Pons (tissue), 1 donor: ENCODE measurements at places on chromosomes 5 and 9.

- no peak for DNase-seq
Measured at GRCh38 chr5:96220610-96221390, 212.2 kb downstream of the PCSK1 start.

DNA sequence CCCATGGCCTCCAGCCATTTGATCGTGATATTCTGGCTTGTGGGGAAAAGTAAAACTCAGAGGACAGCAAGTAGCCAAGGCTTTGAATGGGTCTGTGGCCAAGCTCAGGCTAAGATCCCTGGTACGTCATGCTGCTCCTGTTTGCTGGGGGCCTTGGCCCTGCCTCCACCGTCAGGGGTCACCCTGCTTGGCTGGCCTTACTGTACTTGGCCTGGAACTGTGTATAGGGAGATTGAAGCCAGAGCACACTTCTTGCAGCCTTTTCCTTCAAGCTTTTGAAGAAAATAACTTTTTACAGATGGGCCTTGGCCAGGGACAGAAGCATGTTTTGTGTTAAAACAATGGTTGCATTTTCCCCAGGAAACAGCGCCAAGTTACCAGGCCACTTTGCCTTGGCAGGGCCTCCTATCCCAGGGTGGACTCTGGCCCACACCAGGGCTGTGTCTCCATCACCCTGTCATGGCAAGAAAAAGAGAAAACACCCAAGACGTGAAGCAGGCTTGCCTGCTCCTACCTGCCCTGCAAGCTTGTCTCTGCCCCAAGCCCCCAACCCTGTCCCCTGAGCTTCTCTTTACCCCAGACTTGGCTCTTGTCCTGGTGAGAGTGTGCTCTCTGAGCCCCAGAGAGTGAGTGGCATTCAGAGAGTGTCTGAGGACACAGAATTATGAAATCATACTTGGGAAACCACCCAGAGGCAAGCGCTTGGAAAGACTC, 286.9 kb downstream of the GADD45G start:
- peak; percentile 80 for DNase-seq

GRCh38 chr9:100473276-100474081, 530 bp downstream of the TMEFF1 start:
- DNase-seq = no peak

- DNase-seq = no peak
Measured at GRCh38 chr5:137560420-137560819, 61.3 kb upstream of the SPOCK1 start.

GRCh38 chr5:73485715-73486114, 12.5 kb upstream of the BTF3 start:
- DNase-seq = no peak

DNA sequence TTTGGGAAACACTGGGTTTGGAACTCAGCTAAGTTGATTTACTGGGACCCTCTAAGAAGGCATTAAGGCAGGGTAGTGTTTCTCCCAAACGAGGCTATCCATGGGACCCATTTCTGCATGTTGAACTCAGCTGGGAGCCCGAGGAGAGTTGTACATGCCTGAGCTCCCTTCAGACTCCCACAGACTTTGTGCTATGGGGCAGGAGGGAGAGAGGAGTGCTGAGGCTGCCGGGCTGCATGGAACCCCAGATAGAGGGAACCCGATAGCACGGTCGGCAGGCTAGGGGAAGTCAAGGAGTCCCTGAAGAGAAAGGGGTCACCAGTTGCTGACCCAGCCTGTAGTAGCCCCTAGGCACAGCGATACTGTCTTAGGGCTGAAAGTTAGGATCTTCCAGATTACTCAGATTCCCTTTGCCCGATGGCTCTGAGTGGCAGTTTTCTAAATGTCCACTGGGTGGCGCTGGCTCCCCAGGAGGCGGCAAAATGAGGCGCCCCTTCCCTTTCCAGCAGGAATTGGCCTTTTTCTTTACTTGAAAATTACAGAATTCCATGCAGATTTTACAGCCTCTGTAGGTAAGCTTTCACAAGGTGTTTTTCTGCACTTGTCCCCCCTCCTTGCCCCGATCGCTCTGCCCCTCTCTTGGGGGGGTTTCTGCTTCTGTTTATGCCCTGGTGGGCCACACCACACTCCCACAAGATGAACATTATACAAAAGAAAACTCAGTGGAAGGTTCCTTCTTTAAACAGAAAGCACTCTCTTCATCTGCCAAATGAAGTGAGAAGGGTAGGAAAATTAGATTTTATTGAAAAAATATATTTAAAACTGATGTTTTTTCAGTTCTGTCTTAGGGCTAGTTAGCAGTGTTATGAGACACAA, 17.8 kb downstream of the NANS start:
- peak; percentile 48 for DNase-seq

- no peak for DNase-seq
Measured at GRCh38 chr5:68683632-68684036, 410.2 kb upstream of the SLC30A5 start.

DNA sequence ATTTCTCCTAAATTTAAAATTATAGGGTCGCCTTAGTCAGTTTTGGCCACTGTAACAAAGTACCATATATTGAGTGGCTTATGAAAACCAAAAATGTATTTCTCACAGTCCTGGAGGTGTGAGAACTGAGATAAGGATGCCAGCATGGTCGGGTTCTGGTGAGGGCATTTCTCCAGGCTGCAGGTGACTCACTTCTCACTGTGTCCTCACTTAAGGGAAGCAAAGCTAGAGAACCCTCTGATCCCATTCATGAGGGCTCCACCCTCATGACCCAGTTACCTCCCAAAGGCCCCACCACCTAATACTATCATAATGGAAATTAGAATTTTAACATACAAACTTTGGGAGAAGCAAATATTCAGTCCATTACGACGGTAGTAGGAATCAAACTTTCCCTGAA, 75.1 kb upstream of the FBN2 start:
- no peak for DNase-seq

- no peak for DNase-seq
Measured at GRCh38 chr5:5799826-5800225, 377.3 kb downstream of the ICE1 start.

GRCh38 chr9:71678999-71679398, 89.3 kb downstream of the CEMIP2 start:
- no peak for DNase-seq

DNA sequence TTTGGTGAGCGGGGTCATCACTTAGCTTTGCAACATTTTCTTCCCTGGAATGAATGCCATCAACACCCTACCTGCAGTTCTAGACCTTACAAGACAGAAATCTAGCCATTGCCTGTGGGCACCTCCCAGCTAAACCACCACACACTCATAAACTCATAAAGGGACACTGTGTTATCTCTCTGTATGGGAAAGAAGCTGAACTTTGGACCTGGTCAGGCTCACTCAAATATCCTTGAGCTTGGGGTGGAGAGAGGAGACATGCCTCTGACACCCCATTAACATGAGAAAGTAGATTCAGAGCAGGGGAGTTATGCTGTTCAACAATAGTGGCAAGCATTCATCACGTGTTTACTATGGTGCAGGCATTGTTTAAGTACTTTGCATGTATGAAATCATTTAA, 205.6 kb downstream of the ZNF462 start:
- no peak for DNase-seq

DNA sequence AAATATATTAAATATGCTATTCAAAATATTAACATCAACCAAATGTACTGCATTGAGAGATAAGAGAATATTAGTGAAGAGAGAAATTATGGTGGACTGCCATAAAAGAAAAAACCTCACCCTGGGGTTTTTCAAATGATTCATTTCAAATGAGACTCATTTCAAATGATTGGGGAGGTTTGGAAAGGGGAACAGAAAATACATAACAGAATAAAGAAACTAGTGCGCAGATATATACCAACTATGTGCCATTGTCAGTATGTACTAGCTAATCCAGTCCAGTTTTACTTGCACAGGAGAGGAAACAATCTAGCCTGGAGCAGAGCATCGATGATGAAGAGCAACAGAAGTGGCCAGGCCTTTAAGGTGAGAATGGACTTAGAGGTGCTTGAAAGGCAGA, 651.6 kb upstream of the RORB start:
- DNase-seq = no peak

DNA sequence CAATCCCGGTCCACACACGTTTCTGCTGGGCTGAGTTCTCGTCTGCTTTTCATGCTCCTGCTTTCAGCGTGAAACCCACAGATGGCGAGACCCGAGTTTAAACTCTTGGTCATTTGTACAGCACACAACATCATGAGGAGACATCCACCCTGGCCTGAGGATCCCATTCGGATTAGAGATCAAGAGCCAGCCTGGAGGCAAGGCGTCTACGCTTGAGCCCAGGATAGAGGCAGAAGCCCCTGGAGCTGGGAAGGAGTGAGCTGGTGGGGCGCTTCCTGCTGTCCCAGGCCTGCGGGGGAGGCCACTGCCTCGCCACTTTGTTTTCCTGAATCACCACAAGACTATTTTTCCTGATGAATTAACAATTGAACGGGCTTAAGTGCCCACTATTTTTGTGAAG, 281.9 kb upstream of the IRX4 start:
- DNase-seq = no peak

DNA sequence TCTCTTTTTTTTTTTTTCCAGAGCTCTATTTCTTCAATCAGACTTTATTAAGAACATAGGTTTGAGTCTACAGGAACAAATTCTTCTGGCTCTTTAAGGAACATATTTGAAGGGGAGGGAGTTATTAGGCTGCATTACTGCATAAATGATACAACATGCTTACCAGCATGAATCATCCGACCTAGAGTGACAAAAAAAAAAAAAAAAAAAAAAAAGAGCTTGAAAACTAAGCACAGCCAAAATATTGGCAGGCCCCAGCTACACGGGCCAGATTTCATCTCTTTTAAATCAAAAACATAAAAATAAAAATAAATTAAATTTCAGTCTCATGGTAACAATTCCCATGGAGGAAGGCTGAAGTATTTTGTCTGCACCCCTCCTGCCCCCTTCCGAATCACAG, 26.3 kb downstream of the MSX2 start:
- no peak for DNase-seq

DNA sequence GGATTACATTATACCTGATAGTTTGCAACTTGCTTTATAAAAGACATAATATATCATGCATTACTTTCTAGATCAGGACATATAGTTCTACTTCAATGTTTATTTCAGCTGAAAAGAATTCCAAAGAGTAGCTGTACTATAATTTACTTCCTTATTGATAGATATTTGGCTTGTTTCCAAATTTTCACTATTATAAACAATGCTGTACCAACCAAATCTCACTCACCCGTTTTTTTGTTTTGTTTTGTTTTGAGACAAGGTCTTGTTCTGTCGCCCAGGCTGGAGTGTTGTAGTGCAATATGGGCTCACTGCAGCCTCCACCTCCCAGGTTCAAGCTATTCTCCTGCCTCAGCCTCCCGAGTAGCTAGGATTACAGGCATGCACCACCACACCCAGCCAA, 132.7 kb downstream of the GNAQ start:
- DNase-seq = no peak

DNA sequence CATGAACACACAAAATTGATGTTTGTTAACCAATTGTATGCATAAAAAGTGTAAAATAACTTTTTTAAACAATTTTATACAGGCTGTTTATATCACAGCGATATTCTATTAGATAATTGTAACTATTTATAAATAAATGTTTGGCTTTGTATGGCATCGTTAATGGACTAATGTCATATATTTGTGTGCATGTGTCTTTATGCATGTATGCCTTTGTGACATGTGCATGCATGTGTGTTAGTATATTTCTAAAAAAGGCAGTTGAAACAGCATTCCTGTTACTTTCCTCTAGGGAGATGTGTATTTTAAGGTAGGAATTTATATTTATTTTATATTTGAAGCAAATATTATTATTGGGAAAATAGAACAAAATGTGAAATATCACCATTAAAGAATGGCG, 268.9 kb downstream of the CDH18 start:
- DNase-seq = no peak

DNA sequence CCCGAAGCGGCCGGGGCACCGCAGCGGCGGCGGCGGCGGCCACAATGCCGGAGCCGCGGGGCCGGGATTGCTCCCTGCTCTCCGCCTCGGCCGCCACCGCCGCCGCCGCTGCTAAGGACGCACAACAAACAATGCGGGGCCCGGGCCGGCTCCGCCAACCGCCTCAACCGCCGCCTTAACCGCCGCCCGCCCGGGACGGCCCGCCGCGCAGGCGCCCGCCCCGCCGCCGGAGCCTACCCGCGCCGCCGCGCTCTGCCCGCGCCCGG, 254 bp downstream of the STRBP start:
- DNase-seq = no peak

DNA sequence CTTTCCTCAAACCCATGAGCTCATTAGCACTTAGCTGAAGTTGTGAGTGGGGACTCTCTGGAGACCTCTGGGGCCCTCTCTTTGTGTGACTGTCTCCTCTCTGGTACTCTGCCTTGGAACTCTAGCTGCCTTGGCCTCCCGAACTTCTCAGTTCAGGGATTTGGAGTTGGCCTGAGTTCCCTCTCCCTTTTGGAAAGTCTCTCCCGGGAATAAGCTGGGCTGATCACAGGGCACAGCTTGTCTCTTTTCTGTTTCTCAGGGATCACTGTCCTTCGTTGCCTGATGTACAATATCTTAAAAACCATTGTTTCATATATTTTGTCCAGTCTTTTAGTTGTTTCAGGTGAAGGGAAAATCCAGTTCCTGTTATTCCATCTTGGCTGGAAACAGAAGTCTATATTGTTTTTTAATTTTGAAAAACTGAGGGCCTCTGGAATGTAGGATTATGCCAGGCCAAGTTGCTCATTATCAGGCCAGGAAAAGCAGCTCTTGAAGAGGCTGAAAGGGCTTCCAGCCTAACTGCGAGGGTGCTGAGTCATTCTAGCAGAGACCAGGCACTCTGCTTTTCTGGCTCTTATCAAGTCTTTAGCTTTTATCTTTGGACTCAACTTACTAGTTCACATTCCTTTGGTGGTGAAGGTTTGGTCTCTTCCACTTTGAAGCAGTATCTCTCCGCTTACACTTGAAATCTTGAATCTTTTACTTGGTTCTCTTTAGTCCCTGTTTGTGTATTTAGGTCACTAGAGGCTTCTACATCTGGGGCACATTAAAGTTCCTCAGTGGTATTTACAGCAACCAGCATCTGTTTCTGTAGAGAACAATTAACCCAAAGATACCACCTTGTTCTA, 8.4 kb upstream of the RGS3 start:
- peak; percentile 44 for DNase-seq

DNA sequence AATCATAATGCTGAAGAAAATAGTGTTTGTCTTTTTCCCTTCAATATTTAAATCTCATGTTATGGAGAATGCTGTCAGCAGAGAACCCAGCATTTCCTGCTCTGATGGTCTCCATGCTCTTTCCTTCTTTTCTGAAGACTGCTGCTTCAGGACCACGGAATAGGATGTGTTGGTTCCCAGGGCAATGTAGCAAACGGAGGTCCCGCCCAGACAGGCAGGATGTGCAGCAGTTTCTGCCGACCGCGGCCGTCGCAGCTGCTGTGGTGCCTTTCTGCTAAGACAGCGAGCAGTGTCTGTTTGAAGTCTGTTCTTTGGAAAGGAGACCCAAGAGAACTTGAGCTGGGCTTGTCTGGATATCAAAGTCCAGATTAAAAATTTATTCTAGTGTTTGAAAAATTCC, 654.3 kb downstream of the CCDC171 start:
- DNase-seq = no peak

- peak; percentile 63 for DNase-seq
Measured at GRCh38 chr5:66958201-66958979, 238.2 kb downstream of the CD180 start.
